ENCODE measurements at places on chromosomes 2 and 18. TPM values are rescaled to one million over a fixed set of nuclear protein-coding genes. Genes with fewer than 3 reads are reported as not detected.

SNORC gene
- 8.1 TPM for total RNA-seq

SKA1 gene
- 12.8 TPM for total RNA-seq

MC5R gene
- total RNA-seq = not detected

DLX1 gene
- total RNA-seq = 4.3 TPM

UGT1A1 gene
- total RNA-seq = 0.83 TPM

GRP gene
- total RNA-seq = not detected

CROCC2 gene
- total RNA-seq = not detected

CRIM1 gene
- total RNA-seq = 104 TPM

CD302 gene
- total RNA-seq = 2.5 TPM

TBR1 gene
- 0.09 TPM for total RNA-seq

SH3BP4 gene
- total RNA-seq = 27.8 TPM

CFC1 gene
- total RNA-seq = not detected

UGT1A9 gene
- total RNA-seq = 5.2 TPM

ASB18 gene
- total RNA-seq = not detected

HNMT gene
- 0.85 TPM for total RNA-seq

NDC80 gene
- total RNA-seq = 14.2 TPM

MYO3B gene
- total RNA-seq = not detected

CRYGC gene
- not detected for total RNA-seq

KYNU gene
- 270 TPM for total RNA-seq

RPRM gene
- not detected for total RNA-seq

PER2 gene
- total RNA-seq = 3.3 TPM

UGT1A4 gene
- total RNA-seq = 0.05 TPM

DLX2 gene
- 0.37 TPM for total RNA-seq

LRP2 gene
- not detected for total RNA-seq

SPDYA gene
- 0.14 TPM for total RNA-seq

SCYGR4 gene
- not detected for total RNA-seq

TMEM150A gene
- total RNA-seq = 11.8 TPM

FBXO48 gene
- total RNA-seq = 0.49 TPM

CXCR1 gene
- not detected for total RNA-seq

ACTG2 gene
- 0.17 TPM for total RNA-seq

TYW5 gene
- total RNA-seq = 6.9 TPM

SFT2D3 gene
- total RNA-seq = 3.8 TPM

SERPINB8 gene
- total RNA-seq = 8.8 TPM

PSMA8 gene
- not detected for total RNA-seq

TUBA3E gene
- total RNA-seq = not detected

CYS1 gene
- 1.4 TPM for total RNA-seq

POTEJ gene
- not detected for total RNA-seq

PTPRN gene
- total RNA-seq = 1.2 TPM

HOXD4 gene
- total RNA-seq = 0.66 TPM

ATP8B1 gene
- 9.8 TPM for total RNA-seq

RNF152 gene
- total RNA-seq = not detected

PCARE gene
- total RNA-seq = not detected

GNAL gene
- total RNA-seq = 6.2 TPM

SMYD5 gene
- 56.6 TPM for total RNA-seq

ANKRD62 gene
- total RNA-seq = not detected

B3GNT7 gene
- 2.6 TPM for total RNA-seq

CIB4 gene
- 0.28 TPM for total RNA-seq

ZSWIM2 gene
- total RNA-seq = not detected

GALNT5 gene
- 2.1 TPM for total RNA-seq

GATA6 gene
- total RNA-seq = 2.9 TPM

HSBP1L1 gene
- 13.2 TPM for total RNA-seq

FEV gene
- not detected for total RNA-seq

LYPD1 gene
- 16.3 TPM for total RNA-seq
